ENCODE measurements at places on chromosomes 5 and 9.

DNA sequence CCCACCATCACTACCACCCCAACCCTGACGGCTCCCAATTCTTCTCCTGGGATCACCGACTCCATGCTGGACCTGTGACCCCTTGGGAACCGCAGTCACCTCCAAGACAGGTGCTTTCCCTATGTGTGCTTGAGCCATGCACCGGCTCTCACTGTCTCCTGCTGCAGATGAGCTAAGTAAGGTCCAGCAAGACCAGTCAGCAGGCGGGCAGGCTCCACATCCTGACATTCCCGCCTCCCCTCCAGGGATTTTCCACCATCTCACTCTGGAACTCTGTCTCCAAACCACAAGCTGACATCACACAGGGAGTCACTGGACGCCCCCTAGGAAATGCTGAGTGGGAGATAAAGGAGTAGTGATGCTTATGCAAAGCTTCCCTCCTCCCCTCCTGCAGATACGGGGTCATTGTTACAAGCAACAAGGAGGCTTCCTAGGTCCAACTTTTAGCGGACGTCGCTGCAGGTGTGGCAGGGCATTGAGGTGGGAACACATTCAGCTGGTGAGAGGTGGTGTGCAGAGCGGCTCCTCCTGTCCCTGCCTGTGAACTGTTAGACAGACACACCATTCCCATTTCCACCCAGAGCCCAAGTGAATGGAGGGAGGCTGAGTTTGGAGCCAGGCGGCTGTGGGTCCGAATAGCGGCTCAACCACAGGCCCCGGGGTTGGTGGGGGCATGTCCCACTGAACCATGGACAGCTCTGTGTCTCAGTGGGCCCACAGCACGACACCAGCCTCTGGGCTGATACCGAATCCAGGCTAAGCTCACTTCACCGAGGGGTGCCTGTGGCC lies 129.2 kb upstream of the PHYKPL start:
- DNase-seq: no peak

- DNase-seq: no peak
These were observed 33.2 kb downstream of the SHB start for GRCh38 chr9:38035873-38036272.

- no peak for DNase-seq
These were observed 36.2 kb downstream of the MOCS2 start for GRCh38 chr5:53073348-53073747.

GRCh38 chr9:134383148-134383547 lies 56.9 kb downstream of the RXRA start:
- no peak for DNase-seq

GRCh38 chr9:93380410-93381060 lies 71.0 kb upstream of the FAM120A start:
- DNase-seq: no peak

GRCh38 chr9:126528915-126529314 lies 84.8 kb upstream of the LMX1B start:
- no peak for DNase-seq

DNA sequence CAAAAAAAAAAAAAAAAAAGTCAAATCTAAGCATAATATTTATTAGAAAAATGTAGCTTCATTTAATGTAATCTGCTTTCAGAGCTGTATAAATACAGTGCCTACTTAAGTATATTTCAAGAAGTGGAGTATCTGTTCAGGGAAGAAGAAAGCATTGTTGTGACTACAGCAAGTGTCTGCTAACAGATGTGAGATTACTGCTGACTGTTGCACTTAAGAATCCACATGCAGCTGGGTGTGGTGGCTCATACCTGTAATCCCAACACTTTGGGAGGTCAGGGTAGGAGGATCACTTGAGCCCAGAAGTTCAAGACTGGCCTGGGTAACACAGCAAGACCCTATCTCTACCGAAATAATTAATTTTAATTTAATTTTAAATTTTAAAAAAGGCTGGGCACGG lies 19.0 kb downstream of the KDM3B start:
- DNase-seq: no peak

DNA sequence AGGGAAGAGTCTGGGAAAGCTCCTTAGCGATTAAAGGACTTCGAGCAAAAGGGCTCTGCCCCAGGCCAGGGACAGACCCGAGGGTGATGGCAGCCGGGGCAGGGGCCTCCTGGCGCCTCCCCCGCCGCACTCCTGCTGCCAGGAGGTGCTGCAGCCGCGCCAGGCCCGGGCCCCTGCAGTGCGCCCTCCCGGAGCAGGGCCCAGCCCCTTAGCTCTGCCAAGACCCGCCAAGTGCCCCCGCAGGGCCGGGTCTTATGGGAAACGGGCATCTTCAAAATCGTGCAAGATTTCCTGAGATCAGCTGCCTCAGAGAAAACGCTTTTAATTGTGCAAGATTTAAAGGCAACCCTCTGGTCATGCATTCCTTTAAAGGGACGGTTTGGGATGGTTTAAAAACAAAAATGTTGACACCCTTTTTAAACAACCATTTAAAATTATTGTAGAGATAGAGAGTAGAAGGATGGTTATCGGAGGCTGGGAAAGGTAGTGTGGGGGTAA lies 52.4 kb downstream of the CDC14B start:
- no peak for DNase-seq

GRCh38 chr5:40112875-40113274 lies 566.8 kb upstream of the PTGER4 start:
- no peak for DNase-seq

GRCh38 chr5:139862803-139863202 lies 67.2 kb downstream of the PSD2 start:
- DNase-seq: no peak

DNA sequence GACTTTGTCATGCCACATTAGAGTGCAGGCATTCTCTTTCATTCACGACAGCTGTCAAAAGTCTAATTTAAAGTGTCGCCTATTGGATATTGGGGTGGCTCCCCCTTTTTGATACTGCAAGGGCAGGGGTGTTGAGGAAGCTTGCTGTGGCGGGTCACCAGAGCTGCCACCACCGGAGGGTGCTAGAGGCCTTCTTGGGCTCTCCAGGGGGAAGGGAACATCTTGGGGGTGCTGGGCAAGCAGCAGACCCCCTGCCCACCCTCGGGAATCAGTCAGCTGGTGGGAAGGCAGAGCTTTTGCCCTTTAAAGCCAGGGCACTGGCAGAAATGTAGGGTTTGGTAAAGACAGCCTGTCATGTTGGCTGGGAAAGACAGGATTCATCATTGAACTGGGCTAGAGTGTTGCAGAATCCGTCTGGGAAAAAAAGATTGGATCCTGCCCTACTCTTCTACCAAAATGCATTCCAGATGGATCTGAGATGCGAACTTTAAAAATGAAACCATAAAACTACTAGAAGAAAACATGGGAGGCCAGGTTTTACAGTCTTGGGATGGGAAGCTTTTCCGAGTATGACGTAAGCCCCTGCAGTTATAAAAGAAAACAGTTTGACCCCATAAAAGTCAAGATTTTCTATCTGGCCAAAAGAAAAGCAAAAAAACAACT lies 22.3 kb downstream of the COL5A1 start:
- no peak for DNase-seq

DNA sequence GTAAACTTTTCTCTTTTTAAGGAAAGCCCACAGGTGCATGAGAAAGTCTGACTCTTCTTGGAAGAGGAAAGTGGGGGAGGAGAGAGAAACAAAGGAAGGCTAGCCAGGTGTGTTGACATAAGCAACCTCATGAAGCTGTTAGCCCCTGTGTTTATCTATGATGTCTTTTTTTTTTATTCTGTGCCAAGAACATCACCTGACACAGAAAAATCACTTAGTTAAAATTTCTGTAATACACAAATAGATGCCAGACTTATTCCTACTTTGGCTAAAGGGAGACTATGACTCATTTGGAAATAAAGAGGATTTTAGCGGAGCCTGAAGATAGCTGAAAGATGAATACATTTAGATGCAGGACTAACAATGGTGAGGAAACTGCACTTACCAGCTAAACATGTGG lies 58.3 kb downstream of the BAAT start:
- no peak for DNase-seq

DNA sequence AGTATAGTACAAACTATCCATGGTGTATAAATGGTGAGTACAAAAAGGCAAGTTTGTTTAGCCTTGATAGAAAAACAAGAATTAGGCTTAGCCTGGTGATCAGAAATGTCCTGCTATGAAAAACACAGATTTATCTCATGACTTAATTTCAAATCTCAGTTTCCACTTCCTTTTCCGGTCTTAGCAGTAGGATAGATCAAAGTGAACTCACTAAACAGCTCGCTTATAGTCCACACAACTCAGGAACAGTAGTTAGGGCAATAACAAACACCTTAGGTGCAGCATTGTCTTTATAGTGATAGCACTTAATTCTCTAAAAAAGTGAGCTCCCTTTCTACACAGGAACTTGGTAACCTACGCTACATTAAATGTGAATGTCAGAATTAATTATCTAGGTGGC lies 11.4 kb downstream of the GOLGA1 start:
- peak; percentile 10 for DNase-seq

GRCh38 chr9:124698265-124698664 lies 72.8 kb downstream of the NR6A1 start:
- DNase-seq: no peak

- DNase-seq: no peak
These were observed 37.9 kb upstream of the OCLN start for GRCh38 chr5:69454460-69455249.

DNA sequence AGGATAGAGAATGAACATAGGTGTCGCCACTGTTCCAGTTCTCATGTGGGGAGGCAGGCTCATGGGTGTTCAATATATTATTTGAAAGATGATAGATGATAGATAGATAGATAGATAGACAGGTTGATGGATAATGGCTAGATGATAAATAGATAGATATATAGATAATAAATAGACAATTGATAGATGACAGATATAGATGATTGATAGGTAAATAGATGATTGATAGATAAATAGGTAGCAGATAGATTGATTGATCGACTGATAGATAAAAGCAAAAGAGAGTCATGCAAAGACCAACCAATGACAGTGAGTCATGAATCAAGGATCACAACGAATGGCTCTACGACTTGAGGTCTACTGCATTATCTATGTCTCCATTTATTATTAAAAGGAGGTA lies 30.4 kb downstream of the SPARC start:
- DNase-seq: no peak

DNA sequence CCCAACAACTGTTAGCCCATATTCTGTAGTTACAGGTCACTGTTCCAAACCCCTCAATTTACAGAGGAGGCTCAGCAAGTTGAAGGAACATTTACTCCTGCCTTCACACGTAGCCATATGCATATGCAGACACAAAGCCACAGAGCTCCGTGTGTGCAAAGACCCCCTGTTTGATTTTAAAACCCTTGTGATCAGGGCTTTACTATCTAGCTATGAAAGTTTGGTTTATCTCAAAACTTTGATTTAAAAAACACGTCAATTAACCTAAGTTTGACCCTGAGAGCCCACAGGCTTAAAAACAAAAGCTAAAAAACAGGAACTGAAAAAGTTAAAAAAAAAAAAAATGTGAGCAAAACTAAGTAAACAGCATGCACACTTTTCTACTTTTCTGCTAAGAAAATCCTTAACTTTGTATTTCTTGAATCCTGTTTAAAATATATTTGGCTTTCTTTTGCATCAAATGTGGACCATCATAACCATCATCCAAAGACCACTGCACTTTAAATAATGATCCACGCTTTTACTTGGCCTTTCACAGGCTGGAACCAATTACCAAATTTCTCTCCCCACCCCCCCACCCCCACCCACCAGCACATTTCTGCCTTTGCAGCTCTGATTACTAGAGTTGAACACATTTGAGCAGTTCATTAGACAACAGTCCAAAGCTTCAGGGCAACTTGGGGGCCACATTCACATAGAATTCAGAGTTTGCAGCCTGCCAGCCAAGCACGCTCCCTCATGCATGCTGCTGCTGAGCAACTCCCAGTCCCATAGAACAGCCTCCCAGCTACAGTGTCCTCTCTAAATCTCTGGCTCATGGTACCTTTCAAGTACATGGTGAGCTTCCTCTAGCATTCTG lies 128.8 kb upstream of the MAP3K1 start:
- DNase-seq: no peak

DNA sequence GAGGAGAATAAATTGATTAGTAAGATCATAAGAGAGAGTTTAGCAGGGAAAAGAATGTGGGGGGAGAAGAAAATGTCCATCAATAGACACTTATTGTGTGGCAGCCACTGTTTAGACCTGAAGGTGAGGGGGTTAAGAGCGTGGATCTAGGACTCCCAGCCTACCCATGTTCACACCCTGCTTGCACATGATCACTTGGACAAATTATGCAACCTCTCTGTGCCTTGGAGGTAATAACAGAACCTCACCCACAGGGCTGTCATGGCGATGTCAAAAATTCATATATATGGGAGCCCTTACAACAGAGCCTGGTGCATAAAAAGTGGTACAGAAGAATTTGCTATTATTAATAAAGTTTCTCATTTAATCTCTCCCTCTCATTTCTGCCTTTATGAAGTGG lies 86.0 kb upstream of the EQTN start:
- DNase-seq: no peak

- no peak for DNase-seq
These were observed 45.4 kb downstream of the FGF1 start for GRCh38 chr5:142640316-142641005.

- no peak for DNase-seq
These were observed 5.4 kb upstream of the CCIN start for GRCh38 chr9:36163786-36164170.

DNA sequence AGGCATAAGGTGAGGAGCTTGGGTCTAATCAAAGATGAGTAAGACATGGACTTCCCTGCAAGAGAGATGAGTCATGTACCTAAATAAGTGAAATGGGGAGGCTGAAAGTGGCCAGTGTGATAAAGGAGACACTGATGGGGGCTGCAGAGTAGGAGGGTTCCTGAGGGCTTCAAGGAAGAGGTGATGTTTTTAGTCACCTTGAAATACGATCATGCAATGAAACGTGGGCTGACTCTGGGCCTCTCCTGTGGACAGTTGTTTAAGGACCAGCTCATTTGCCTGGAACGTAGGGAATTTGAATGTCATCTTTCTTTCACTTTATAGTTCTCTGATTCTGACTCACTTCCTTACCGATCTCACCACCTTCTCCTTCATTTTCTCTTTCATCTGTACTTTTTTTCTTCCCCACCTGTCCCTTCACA lies 49.6 kb upstream of the CPLX2 start:
- DNase-seq: peak; percentile 81

DNA sequence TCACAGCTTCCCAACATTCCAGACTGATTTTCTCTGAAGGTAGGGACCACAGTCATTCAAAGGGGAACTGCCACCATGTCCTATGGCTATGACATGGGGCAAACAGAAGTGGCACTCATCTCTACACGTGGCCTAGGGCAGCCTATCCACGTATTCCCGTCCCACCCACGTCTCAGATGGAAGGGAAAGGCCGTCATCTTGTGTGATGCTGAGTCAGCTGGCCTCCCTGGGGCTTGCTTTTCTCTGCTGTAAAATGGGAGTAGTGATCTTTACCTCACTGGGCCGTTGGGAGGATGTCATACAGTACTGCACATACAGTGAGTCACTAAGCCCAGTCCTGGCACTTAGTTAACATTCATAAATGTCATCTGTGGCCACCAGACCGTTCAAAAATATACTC lies 72.3 kb downstream of the RAPGEF1 start:
- peak; percentile 91 for DNase-seq

GRCh38 chr9:74953235-74953751 lies 581 bp upstream of the C9orf40 start:
- DNase-seq: no peak
